ENCODE measurements at places on chromosomes 7 and 10.

- DNase-seq, result no peak
These were observed 143.9 kb downstream of the WDR37 start for GRCh38 chr10:1199897-1200721.

GRCh38 chr7:101236292-101236835 is 1.2 kb downstream of the CLDN15 start:
- DNase-seq, result no peak

DNA sequence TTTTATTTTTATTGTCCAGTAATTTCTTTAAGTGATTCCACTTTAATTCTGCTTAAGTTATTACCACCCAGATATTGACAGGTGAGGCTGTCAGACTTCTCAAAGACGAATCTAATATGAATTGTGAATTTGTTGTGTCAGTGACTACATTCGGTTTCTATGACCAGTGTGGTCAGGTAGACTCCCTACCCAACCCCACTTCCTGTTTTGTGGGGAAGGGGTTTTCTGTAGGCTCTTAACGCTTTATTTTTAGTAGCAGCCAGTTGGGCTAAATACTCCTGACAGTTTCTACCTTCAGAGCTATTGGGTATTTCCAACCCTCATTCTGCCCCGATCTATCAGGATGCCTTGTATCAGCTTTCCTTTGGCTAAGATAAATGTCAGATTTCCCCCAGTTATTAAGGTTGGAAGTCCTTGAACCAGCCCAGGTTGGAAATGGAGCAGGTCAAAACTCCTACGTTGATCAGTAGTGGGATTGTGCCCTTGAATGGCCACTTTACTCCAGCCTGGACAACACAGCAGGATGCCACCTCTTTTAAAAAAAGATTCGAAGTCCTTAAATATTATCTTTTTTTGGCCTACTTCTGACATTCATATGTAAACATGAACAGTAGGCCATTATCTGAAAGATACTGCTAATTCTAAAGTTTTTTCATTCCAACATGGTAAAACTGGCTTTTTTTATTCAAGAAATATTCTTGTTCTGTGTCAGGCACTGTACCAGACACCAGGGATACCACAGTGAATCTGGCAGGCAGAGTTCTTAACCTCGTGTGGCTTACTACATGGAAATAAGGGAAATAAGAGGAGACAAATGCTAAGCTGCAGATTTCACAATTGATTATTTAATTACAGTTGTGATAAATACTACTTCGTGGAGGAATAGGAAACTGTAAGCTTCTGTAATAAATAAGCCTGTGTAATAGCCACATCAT is 133.3 kb upstream of the SAMD8 start:
- DNase-seq, result no peak

GRCh38 chr7:143495851-143496250 is 18.2 kb downstream of the TAS2R41 start:
- DNase-seq, result no peak

DNA sequence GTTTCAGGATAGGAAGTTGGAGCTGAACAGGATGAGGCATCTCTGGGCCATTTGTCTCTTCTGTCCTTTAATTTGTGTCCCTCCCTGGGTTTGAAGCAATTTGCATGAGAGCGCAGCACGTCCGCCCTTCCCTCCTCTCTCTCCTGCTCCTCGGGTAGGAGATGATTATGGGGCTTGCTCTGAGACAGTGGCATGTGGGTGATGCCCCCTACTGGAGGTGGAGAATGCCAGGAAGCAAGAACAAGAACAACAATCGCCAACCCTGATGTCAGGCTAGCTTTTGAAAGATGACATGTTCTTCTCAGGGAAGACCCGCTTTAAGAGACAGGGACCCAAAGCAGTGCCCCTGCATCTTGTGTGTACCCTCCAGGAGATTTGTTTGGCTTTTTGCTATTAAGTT is 63.9 kb upstream of the LOXL4 start:
- DNase-seq, result peak; percentile 59

DNA sequence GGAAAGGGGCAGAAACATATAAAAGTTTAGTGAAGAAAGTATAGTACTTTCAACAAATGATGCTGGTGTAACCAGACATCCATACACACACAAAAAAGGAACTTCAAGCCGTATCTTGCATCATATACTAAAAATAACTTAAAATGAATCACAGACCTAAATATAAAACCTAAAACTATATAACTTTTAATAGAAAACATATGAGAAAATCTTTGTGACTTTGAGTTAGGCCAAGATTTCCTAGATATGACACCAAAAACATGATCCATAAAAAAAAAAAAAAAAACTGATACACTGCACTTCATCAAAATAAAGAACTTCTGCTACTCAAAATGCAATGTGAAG is 40.9 kb downstream of the NUDCD3 start:
- no peak for DNase-seq
